ENCODE measurements at places on chromosomes 7 and 10. TPM values are rescaled to one million over a fixed set of nuclear protein-coding genes. Genes with fewer than 3 reads are reported as not detected.

Gene PITX3
- not detected for total RNA-seq

DNA sequence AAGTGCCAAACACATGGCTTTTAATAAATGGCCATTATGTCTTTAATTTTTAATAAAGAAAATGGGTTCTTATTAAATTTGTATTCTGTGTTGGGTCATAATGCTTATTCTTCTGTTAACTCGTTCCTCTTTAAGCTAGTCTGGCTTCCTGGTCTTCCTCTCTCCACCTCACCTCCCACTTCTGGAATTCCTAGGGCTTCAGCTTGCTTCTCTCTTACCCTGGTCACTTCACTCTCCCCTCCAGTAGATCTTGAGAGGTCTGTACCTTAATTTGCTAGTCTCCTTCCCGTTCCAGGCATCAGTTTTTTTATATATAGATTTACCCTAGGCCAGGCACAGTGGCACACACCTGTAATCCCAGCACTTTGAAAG is 111.2 kb downstream of the RALA start:
- ATAC-seq: no peak

- no peak for ATAC-seq
These were observed 8.0 kb downstream of the DGKI start for GRCh38 chr7:137838706-137839315.

GRCh38 chr10:63707254-63707910 is 186.2 kb downstream of the REEP3 start:
- peak; percentile 91 for ATAC-seq

GRCh38 chr7:115054478-115055065 is 132.7 kb downstream of the MDFIC start:
- ATAC-seq: no peak
